DND-41 (cell line): ENCODE measurements at places on chromosomes 2 and 18.

GRCh38 chr18:21134895-21135294, 23.3 kb upstream of the ROCK1 start:
- no peak for DNase-seq

DNA sequence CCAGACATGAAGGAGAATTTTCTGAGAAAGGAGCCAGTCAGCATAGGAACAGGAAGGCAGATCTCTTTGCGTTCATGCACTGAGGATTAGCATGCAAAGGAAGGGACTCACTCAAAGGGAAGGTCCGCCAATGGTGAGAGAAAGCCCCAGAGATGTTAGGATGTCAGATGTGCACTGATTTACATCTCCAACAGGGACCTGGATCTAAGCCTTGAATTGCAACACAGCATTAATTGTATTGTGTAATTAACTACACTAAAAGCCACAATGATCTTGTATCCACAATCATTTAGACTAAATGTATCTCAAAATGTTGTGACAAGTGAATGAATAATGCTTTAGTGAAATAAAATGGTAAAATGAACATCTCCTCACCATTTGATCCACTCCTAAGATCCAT, 4.2 kb downstream of the SERPINB5 start:
- no peak for DNase-seq

DNA sequence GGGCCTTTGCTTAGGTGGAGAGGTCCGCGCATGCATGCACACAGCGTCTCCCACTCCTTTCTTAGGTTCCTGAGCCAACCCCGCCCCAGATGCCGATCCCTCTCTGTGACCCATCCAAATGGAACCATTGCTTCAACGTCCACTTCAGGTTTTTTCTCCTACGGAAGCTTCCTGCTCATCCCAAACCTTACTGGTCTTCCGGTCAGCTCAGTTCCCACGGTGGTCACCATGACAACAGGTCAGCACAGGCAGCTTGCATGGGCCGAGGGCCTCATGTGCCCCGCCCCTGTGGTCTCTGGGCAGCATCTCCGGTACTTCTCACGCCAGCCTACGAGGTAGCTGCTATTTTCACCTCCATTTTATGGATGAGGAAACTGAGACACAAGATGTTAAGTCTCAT, 163.7 kb downstream of the SOCS6 start:
- no peak for DNase-seq

GRCh38 chr2:30702694-30703093, 104.6 kb downstream of the CAPN13 start:
- DNase-seq: no peak

GRCh38 chr2:127163921-127164320, 56.2 kb downstream of the CYP27C1 start:
- DNase-seq: no peak

DNA sequence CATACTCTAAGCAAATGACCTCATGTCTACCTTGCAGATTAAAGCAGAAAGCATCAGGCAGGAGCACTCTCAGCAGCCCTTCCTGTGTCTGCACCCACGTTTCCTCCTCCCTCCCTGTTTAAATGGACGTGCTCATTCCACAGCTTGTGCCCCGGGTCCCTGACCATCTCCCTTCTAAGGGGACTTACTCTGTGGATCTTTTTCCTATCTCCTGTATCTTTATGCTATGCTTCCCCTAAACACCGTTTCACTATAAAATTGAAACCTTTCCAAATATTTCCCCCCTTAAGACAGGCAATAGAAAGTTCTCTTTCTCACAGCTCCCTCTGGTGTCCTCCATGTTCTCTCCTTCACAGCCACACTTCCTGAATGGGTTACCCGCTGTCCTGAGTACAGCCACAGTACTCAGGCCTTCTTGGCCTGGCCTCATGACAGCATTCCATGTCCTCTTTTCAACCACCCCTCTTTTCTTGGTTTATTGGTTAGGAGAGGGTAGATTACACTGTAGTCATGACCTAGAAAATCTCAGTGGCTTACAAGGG, 41.1 kb downstream of the TMEM185B start:
- DNase-seq: no peak

DNA sequence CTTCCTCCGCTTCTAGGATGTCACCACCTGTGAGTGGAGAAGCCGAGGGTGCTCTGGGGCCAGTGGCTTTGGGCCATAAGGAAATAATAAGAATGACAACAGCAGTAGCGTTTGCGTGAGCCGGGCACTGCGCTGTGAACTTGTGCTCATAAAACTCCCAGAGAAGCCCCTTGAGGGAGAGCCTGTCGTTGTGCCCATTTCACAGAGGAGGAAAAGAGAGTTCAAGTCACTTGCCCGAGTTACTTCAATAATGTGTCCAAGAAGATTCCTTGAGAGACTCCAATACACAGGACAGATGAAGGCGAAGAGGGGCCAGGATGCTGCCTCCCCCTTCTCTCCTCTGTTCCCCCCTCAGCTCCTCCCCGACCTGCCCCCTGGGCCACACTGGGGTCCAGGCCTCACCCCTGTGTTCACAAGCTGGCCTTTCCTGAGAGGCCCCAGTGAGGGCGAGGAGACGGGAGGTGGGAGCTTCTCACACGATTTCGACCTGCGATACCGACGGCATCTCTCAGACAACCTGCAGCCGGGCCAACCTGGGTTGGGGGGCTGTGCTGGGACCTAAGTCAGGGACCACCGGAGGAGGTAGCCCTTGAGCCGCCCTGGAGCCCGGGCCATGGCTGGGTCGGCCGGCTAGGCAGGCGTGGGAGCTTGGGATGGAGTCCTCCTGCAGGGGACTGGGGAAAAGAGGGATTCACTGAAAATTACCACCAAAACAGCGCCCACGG, 53.5 kb upstream of the UBE2F start:
- DNase-seq: no peak

DNA sequence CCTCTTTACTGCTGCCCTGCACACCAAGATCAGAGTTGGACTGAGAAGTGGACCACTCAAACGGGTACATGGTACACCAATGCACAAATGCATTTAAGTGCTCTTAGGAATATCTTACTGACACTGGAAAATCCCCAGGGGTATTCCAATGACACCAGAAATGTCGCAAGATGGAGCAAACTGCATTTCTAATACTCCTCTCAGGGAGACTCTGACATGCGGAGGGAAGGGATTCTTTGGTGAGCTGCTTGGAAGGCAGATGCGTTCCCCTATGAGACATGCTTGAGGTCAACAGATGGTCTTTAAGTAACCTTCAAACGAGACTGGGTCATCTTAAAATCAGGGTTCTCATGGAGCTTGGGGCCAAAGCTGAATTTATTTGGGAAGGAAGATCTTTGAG, 521.8 kb upstream of the TCF4 start:
- DNase-seq: no peak

DNA sequence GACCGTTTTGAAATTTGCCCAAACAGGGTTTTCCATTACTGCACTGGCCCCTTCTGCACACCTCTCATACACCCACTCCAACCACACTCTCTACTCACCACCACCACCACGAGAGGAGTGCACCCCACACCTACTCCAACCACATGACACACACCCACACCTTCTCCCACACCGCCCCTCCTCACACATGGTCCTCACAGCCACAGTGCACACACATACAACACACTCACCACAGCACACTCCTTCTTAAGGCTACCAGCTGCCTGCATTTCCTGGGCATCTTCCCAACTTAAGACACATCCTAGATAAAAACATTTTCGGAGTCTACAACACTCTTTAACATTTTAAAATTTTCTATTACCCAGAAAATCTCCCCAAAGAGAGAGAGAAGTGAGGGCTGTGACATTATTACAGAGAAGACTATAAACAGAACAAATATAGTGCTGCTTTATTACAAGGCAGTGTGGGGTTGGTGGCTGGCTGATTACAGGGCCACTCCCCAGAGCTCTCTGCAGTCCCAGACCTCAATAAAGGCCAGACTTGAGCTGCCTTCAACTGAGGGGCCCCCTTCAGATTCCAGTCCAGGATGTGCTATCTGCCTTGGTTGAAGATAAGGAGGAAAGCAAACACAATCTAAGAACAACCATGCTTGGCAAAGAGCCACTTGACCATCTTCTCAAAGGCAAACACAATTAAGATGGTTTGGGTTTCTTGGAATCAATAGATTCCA, 36.1 kb downstream of the NHEJ1 start:
- DNase-seq: peak; percentile 22

DNA sequence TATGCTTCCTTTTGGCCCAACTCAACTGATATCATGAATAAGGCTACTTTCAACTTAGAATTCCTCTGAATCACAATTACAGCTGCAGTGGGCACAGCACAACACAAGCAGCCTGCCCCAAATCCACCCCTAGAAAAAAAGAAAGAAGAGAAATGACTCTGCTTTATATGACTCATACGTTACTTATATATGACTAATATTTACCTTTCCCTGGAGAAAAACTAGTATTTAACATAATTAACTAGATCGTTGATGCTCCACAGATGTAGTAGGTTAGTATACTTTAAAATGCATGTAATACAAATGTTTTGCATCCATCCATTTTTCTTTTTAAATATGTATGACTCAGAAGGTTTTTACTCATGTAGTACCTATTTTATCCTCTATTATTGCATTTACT, 133.3 kb upstream of the UNC80 start:
- DNase-seq: no peak

GRCh38 chr2:100877555-100877954, 57.6 kb downstream of the NPAS2 start:
- DNase-seq: no peak

DNA sequence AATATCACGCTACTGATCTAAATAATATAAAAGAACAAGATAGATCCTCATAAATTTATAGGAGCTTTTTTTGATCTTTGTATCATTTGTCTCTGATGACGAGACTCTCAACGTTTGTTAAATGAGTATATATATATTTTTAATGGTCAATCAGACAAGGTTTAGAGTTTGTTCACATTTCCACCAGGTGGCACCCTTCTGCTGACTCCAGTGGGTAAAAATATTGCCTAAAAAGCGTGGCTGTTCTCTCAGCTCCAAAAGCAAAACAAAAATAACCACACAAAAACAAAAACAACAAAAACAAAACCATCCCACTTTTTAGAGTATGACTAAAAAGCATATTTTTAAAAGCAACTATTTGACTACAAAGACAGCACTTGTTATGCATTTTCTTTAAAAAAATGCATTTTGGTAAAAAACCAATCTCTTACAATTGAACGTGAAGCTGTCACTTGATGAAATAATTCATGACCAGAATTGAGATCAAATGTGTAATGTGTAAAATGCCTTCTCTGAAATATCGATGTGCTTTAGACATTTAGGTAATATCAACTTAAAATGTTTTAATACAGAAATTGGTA, 723.2 kb downstream of the DPP10 start:
- peak; percentile 5 for DNase-seq

DNA sequence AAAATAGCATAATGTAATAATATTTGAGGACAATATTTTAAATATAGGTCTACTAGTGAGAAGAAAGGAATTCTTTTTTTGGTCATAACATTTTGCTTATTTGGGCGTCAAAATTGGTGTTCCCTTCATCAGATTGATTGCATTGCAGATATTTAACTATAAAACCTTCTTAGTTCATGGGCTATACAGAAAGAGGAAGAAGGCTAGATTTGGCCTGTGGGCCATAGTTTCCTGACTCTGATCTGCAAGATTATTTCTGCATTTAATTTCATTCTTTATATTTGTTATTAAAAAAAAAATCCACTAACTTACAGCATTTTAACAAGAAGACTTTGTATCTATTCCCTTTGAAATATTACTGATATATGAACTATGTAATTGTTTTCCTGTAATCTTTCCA, 31.9 kb downstream of the PIKFYVE start:
- no peak for DNase-seq

- DNase-seq: no peak
Observed at GRCh38 chr18:55221622-55222021, 262.4 kb upstream of the CCDC68 start.

GRCh38 chr2:215314896-215315295, 3.0 kb downstream of the ATIC start:
- DNase-seq: no peak

- no peak for DNase-seq
Observed at GRCh38 chr18:62878305-62878704, 163.0 kb downstream of the PHLPP1 start.

- no peak for DNase-seq
Observed at GRCh38 chr2:141796449-141796848, 334.4 kb downstream of the LRP1B start.

DNA sequence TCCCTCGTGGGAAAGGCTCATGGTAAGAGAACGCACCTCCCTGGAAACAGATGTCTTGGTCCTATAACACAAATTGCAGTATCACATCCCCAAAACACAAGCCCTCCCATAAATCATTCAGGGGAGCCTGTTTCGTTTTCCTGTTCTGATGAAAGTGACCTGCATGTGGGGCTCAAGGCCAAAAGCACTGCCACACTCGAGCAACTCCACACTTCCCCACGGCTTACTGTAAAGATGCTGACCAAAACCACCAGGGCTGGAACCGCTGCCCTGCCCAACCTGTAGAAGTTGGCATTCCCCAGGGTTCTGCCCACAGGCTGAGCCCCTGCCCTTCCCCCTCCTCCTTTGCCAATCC, 139.7 kb downstream of the BCL11A start:
- DNase-seq: no peak

GRCh38 chr18:12843420-12844350, 40.4 kb downstream of the PTPN2 start:
- peak; percentile 47 for DNase-seq

GRCh38 chr2:166256896-166257295, 118.8 kb downstream of the SCN9A start:
- no peak for DNase-seq

DNA sequence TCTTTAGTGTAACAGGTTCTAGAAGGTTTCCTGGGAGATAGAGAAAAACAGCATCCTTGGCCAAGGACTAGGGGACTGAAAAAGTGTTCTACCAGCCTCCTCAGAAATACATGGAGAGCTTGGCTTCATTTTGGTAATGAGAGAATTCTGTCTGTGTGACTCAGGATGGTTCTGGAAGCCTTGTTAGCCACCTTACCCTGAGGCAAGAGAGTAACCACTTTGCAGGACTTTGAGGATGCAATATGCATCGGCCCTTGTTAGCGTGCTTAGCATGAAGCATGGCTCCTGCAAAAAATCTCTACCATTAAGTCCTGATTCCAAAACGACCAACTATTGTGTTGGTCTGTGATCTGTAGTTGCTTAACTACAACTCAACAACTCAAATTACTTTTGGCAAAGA, 79.8 kb downstream of the C1QL2 start:
- no peak for DNase-seq

- peak; percentile 1 for DNase-seq
Observed at GRCh38 chr2:240469239-240469636, 33.8 kb downstream of the GPC1 start.

- DNase-seq: no peak
Observed at GRCh38 chr2:107595749-107596148, 230.9 kb upstream of the RGPD4 start.
